ENCODE measurements at places on chromosomes 16 and 17. TPM values are rescaled to one million over a fixed set of nuclear protein-coding genes. Genes with fewer than 3 reads are reported as not detected.

- DNase-seq, result no peak
Observed at GRCh38 chr17:41524261-41524660, 3.8 kb downstream of the KRT19 start.

- DNase-seq, result no peak
Observed at GRCh38 chr17:57499648-57500049, 243.3 kb downstream of the MSI2 start.

GRCh38 chr17:81825841-81826466, 7.1 kb downstream of the MCRIP1 start:
- DNase-seq, result no peak

- no peak for DNase-seq
Observed at GRCh38 chr16:88026964-88027938, 76.0 kb downstream of the BANP start.

Gene CHMP6
- 25.2 TPM for polyA plus RNA-seq

Gene GPR142
- polyA plus RNA-seq, result not detected

DNA sequence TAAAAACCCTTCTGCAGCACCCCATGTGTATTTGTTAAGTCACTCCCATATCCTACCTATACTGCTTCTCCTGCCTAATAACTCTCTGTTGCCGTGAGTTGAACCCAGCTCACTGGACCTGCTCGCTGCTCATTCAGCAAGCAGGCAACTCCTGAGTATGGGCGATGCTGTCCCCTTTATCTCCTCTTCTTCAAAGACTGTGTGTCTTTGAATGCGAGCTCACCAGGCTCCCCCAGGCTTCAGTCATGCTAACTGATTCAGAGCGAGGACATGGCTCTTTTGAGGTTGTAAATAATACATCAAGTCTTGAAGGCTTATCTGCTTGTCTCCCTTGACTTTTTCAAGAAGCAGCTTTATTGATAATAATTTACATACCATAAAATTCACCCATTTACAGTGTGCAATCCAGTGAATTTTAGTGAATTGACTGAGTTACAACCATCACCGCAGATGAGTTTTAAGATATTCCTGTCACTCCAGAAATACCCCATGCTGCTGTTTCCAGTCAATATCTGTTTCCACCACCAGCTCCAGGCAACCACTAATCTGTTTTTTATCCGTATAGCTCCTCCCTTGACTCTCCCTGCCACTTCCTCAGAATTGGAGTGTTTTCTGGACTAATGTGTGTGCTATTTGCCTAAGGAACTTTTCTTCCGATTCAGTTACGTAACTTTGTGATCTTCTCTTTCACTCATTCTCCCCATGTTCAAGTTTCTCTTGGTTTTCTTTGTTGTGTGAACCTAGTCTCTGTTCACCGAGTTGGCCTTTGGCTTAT, 132.2 kb downstream of the SPECC1 start:
- no peak for DNase-seq

DNA sequence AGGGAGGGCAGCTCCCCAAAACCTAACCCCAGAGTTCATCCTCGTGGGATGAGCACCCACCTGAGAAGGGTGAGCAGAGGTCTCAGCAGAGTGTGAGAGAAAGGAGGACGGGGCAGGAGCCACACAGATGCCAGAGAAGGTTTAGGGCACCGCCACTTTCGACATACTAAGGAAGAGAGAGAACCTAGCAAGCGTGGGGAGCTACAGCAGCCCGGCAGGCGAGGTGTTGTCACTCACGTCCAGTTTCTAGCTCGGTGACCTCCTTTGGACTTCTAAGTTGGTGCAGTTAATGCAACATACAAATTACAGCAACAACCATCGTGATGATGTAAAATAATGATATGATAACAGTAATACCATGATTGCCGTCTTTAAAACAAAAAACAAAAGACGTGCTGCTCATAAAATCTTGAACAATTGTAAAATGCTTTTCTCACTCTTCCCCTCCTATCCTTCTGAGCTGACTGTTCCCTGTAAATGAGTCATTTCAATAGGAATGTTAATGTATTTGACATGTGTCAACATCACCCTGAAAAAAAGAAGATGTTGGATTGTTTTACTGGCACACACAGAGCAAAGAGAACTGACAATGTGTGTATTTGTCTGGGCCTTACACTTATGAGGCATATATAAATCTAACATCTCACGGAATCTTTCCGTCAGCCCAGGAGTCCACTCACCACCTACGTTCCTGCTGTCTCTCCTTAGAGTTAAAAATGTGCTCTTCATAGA, 158.2 kb upstream of the MAF start:
- no peak for DNase-seq

GRCh38 chr16:85259115-85259831, 147.0 kb upstream of the CIBAR2 start:
- DNase-seq, result no peak

GRCh38 chr17:68491381-68492231, 20.6 kb upstream of the PRKAR1A start:
- no peak for DNase-seq

DNA sequence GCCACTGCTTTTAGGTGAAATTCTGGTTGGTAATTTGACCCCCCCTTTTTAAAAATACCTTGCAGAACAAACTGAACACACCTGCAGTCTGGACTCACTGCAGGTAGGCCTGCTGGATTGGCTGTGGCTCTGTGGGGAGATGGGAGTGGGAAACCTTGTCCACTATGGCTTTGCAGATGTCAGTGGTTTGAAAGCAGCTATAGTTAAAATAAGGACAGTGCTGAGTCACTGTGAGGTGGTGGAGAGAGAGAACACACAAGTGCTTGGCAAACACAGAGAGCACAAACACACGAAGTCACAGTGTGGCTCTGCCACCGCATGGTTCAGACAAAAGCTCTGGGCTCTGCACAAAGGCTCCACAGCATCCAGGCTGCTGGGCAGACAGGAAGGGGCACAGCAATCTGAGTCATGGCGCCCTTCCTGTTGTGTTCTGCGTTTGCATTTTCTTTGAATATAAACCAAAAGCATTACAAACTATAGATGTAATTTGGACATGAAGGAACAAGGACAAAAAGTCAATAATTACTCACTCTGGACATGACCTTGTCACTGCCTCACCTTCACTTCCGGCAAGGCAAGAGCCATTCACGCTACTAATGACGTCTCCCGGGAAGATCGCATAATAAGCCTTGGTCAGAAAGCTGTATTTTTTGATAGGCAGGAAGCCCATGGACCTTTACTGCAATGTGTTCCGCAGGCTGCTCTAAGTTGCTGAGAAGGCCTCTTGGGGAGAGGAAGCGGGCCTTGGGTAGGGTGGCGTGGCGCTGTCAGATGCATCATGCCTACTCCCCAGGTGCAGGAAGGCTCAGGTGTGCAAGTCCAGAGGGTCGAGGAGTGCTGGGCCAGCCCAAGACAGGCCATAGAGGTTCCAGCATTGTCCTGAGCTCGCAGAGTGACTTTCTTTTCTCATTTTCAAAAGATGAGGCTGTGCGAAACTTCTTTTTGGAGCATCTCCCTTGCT, 60.1 kb upstream of the MED9 start:
- DNase-seq, result no peak

Gene MT1F
- polyA plus RNA-seq, result 0.35 TPM

- no peak for DNase-seq
Observed at GRCh38 chr16:29665294-29666077, 2.4 kb downstream of the SPN start.

- DNase-seq, result no peak
Observed at GRCh38 chr17:61486135-61487120, 34.2 kb downstream of the TBX4 start.

Gene IKZF3
- not detected for polyA plus RNA-seq

- DNase-seq, result no peak
Observed at GRCh38 chr16:15604460-15605440, 38.2 kb downstream of the MARF1 start.

GRCh38 chr17:16512011-16512410, 20.0 kb upstream of the LRRC75A start:
- no peak for DNase-seq

GRCh38 chr17:5485270-5486205, at the start of gene DERL2:
TSS of gene DERL2 (minus strand) at chr17:5486178. CDS start at chr17:5486161, 17 bp downstream.
- no peak for DNase-seq

DNA sequence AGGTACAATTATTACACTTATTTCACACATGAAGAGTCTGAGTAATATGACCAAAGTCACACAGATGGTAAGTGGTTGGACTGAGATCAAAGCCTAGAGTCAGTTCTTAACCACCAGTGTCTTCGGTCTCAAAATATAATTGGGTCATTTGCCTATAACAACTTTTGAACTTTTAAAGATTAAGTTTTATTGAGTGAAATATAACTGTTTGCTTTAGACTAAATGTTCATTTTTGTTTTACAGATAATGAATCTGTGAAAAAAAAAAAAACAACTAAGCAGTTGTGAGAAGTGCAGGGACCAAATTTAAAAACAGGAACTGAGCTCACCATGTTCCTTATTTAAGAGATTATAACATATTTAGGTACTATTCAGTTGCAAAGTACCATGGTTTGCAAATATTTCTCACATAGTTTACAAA, 150.1 kb downstream of the ITFG1 start:
- DNase-seq, result no peak

DNA sequence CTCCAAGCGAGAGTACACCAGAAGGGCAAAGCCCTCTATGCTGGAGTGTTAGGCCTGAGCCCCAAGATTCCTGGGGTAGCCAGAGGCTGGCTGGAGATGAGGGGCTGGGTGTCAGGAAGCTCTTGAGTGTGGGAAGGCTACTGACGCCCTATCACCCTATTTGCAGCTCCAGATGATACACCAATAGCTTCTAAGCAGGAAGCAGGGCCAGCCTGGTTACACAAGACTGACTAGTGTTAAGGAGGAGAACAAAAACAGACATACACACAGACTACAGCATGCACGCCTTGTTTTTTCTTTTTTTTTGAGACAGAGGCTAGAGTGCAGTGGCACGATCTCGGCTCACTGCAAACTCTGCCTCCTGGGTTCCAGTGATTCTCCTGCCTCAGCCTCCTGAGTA, 15.9 kb downstream of the POLR3K start:
- DNase-seq, result no peak

- no peak for DNase-seq
Observed at GRCh38 chr17:58315281-58315711, 13.3 kb downstream of the TSPOAP1 start.

GRCh38 chr16:12240036-12240435, 263.5 kb downstream of the SNX29 start:
- no peak for DNase-seq

Gene ASB16
- polyA plus RNA-seq, result not detected

Gene TCAP
- polyA plus RNA-seq, result 0.12 TPM

Data from AG04450 (cell line).